ENCODE measurements at places on chromosomes 3 and 15. TPM values are rescaled to one million over a fixed set of nuclear protein-coding genes. Genes with fewer than 3 reads are reported as not detected.

DNA sequence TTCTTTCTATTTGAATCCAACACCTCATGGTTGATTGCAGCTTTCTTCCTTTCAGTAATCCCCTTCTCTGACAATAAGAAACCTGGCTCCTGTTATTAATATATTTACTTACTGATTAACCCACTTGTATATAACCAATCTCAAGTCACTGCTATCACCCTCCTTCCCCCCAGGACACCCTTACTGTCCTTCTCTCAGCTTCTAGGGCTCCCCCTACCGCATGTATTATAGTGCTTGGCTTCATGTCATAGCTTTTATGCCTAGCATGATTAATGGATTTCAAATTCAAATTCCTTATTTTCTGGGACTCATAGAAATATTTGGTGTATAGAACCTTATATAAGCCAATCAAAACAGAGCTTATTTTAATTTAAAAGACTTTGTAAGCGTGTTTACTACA is 75.7 kb upstream of the BNIP2 start:
- DNase-seq, result no peak

CEP152 gene
- 19.5 TPM for total RNA-seq

VWA5B2 gene
- total RNA-seq, result not detected

GRCh38 chr3:141302364-141303141 is 65.8 kb upstream of the ZBTB38 start:
- DNase-seq, result peak; percentile 51

GRCh38 chr15:90008607-90009006 is 7.5 kb downstream of the ZNF710 start:
- no peak for DNase-seq

- DNase-seq, result no peak
Measured at GRCh38 chr3:47251689-47252088, 30.9 kb downstream of the KIF9 start.

ASB7 gene
- total RNA-seq, result 8.6 TPM

Measured in SJSA1 (cell line).